ENCODE measurements at places on chromosomes 11 and 22.

DNA sequence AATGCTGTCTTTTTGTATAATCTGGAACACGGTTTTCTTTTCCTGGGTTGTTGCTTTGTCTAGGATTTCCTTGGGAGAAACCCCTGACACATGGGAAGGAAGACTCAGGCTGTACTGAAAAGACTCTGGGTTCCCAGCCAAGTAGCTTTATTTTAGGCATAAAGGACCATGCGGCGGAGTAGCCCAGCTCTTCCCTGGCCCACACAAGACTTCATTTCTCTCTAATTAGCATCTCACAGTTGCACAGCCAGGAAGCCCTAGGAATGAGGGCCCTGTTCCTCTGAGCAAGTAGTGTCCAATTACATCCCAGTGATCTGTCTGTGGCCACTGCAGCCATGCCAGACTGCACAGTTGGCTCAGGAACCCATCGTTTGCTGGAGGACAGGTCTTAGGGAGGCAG lies 319.5 kb downstream of the TENM4 start:
- no peak for DNase-seq

DNA sequence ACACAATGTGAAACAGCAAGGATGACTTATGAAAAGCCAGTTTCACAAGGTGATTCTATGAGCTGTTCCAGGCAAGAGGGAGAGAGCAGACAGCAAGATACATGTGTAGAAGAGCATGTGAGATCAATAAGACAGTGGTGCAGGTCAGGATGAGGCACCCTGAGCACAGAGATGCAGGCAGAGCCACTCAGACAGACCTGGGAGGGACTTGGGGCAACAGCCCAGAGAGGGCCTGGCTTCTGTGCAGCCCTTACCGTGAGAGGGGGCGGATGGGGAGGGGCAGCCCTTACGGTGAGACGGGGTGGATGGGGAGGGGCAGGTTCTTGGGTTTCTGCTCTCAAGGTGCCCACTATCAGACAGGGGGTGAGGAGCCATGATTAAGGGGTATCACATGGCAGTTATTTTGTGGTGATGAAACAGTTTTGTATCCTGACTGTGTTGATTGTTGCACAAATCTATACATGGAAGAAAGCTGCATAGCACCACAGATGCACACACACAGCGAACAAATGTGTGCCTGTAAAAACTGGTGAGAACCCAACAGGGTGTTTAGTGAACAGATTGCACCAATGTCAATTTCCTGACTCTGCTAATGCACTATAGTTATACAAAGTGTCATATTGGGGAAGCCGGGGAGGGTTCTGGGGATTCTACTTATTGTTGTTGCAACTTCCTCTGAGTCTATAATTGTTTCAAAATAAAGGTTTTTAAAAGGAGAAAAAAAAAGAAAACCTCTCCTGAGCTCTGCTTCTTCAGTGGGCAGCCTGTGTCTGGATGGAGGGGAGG lies 5.2 kb upstream of the C22orf42 start:
- no peak for DNase-seq

GRCh38 chr11:68467201-68467834 lies 6.8 kb downstream of the PPP6R3 start:
- no peak for DNase-seq

DNA sequence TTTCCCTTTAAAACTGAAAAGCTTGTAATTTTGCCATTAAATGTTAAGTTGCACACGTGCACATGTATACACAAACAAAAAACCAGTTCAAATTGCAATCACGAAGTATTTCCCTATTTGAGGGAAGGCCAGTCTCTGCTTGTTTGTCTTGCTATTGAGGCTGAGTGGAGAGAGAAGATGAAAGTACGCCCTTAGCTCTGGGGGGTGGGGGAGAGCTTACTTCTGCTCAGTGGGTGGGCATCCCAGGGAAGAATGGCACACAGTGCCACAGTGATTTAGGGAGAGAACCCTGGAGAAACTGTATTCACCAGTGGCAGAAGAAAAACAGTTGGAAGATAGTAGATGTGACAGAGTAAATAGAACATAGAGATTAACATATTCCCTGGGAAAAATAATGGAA lies 8.7 kb downstream of the YAP1 start:
- no peak for DNase-seq

DNA sequence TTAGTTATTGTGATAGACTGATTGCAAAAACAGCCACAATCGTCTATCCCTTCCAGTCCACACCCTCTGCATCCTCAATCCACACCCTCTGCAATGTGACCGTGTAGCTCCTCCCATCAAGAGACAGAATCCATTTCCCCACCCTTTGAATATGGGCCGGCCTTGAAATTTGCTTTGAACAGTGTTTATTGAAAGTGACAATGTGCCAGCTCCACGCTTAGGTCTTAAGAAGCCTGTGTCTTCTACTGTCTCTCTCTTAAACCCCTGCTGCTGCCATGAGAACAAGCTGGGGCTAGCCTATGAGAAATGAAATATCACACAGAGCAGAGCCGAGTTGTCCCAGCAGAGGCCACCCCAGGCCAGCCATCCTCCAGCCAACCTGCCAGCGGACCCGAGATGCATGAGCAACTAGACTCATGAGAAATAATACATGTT lies 22.3 kb upstream of the MICAL2 start:
- peak; percentile 24 for DNase-seq

DNA sequence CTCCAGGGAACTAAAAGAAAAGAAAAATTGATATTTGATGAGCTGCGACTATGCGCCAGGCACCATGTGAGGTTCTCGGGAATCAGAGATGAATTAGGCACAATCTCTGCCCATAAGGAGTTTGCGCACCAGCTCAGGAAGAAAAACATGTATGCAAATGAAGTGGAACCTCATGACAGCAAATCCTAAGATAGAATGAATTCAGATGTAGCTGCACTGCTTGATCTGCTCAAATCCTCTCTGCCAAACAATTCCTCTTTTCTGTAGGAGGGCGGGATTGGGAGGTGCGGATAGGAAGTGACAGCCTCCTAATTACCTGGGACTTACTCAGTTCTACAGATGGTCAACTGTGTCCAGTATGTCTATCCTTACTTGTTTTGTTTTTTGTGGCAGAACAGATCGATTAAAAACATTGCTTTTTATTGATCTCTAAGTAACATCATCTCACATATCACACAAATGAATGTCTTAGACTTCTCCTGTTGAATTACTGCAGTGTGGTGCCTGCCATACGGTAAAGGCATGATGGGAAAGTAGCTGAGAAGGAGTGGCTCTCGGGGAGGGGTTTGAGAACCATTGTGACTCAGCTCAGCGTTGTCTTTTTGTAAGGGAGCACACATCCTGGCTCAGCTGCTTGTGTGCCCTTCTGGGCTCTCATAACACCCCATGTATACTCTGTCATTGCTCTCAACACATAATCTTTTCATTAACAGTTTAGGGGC lies 13.9 kb downstream of the CRTAM start:
- peak; percentile 29 for DNase-seq

GRCh38 chr11:8314916-8315315 lies 51.2 kb upstream of the LMO1 start:
- DNase-seq, result no peak

- DNase-seq, result no peak
Observed at GRCh38 chr11:119983240-119983732, 154.6 kb downstream of the TRIM29 start.

DNA sequence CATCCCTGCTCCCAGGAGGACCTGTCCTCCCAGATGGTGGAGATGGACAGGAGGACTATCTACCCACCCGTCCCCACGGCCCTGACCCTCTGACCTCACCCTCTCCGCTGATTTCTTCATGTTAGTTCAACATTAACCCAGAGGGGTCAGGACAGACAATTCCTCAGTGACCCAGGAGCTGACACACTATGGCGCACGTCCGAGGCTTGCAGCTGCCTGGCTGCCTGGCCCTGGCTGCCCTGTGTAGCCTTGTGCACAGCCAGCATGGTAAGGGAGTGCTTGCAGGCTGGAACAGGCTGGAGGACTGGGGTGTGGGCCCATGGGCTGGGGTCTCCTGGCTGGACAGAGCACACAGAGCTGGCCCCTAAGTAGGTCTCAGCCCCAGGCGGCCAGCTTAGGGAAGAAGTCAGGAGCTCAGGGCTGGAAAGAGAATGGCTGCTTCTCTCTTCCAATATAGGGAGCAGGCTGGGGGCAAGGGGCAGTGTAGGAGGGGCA lies at the start of gene F2:
F2 (plus strand) TSS at position 166 of the 495 bp plus-strand sequence; CDS start at position 189, 23 bp downstream.
- DNase-seq, result no peak

DNA sequence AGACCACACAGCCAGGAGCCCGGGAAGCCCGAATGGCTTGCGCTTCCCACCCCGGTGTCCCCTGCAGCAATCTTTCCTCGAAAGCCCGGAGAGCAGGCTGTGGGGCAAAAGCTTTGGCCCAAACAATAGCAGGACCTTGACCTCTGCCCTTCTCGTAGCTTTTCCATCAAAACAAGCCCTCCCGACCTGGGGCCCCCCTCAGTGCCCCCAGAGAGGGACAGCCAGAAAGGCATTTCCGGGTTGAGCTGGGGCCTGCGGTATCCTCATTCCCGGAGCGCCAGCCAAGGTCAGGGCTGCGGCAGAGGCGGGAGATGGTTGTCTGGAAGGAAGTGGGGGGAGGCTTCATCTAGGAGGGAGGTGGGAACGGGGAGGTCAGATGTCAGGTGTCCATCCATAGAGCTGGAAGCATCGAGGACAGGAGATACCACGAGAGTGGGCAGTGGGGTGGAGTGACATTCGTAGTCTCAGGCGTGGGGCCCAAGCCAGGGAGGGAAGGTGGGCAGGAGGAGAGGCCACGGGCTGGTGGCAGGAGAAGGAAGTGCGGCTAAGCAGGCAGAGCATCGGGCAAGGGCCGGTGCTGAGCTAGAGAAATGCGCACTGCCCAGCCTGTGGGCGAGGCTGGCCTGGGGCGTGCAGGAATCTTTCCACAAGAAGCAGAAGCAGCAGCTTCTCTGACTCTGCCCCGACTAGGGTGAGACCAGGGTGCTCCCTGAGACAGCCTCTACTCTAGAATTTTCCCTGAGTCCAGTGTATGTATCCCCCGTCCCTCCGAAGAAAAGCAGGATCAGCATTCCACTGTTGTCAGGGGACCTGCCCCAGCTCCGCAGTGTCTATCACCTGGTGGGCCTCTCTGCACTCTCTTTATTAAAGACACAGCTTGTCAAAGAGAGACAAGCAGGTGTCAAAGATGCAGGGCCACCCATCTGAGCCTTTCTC lies 14.3 kb downstream of the PDGFB start:
- no peak for DNase-seq

- DNase-seq, result peak; percentile 29
Observed at GRCh38 chr11:71580057-71581003, 2.3 kb downstream of the KRTAP5-11 start.

DNA sequence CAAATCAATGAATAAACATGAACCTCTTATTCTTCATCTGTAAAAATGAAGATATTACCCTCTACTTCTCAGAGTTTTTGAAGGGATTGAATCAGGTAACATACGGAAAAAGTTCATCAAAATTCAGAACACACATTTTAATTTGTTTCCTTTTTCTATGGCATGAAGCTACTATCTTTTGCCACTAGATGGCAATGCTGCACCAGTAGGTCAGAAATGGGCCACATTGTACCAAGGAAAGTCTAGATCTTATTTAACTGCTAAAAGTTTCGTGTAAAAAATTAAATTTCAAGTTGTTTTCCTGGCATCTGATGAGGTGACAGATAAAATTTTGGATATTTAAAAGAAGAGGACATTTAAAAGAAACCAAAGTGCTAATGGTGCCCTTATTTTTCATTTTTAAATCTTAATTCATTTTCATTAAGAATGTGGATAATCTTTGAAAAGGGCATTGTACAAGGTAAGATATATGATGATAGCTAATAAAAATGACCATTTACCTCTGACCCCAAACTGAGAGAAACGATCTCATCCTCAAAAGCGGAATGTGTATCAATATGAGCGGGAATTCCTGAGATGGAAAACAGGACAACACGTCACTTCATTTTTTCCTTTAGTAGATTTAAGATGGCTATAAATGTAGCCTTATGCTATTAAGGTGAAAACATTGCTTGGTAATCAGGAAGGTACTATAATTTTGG lies 16.1 kb downstream of the ALKBH8 start:
- DNase-seq, result peak; percentile 25

GRCh38 chr11:76689313-76690260 lies 19.0 kb upstream of the LRRC32 start:
- DNase-seq, result no peak

DNA sequence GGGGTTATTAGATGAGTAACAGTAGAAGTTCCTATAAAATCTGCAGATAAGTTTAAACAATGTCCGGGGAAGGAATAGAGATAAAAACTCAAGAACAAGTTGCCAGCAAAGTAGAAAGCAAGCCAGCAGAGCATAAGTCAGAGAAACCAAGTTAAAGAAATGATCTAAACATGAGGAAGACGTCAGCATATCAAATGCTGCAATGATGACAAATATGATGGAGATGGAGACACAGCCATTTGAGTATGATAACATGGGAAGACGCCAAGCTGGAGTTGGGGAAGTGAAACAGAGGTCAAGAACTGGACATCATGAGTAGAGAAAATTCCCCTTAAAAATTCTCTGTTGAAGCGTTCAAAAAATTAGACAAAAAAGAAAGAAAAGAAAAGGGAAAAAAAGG lies 571.5 kb downstream of the CNTN5 start:
- no peak for DNase-seq

DNA sequence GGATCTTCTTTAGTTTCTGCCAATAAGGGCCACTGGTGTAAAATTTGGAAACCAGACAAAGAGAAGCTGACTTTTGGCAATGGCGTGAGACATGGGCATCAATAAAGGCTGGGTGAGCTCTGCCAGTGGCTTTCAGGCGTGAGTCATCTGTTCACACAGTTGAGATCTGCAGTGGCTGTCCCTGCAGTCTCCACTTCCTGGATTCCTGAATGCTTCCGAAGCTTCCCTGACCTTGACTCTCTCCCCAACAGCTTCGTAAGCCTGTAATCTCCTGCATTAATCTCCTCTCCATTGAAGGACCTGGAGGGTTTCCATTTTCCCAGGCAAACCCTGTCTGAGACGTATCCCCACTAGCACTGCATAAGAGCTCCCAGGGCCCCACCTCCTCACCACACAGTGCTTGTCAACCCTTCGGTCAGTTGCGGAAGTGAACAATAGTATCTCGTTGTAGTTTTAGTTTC lies 574.7 kb downstream of the TBC1D22A start:
- DNase-seq, result no peak

DNA sequence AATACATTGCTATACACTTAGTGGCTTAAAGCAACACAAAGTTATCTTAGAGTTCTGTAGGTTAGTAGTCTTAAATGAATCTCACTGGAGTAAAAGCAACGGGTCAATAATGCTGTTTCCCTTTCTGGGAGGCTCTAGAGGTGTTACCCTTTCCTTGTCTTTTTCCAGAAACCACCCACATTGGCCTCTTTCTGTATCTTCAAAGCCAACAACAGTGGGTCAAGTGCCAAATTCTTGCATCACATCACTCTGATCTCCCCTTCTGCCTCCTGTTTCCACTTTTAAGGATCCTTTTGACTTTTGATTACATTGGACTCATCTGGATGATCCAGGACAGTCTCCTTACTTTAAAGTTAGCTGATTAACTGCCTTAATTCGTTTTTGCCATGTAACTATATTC lies 93.6 kb downstream of the DDX10 start:
- no peak for DNase-seq

Measured in activated CD4-positive, alpha-beta T cell treated with anti-CD3 and anti-CD28 coated beads, Interleukin-2, amount 50 U/mL, for 48 hours (primary cell).